Hematopoietic multipotent progenitor cell treated with erythropoietin and hydrocortisone succinate and interleukin-3 and kit ligand, for 15 days (in vitro differentiated cells): ENCODE measurements at places on chromosomes 7 and 10.
A peak's percentile ranks its signal among the peaks of the same experiment; 100 is the strongest.

GRCh38 chr10:43939939-43940820 is 291.5 kb upstream of the ZNF32 start:
- DNase-seq = no peak

DNA sequence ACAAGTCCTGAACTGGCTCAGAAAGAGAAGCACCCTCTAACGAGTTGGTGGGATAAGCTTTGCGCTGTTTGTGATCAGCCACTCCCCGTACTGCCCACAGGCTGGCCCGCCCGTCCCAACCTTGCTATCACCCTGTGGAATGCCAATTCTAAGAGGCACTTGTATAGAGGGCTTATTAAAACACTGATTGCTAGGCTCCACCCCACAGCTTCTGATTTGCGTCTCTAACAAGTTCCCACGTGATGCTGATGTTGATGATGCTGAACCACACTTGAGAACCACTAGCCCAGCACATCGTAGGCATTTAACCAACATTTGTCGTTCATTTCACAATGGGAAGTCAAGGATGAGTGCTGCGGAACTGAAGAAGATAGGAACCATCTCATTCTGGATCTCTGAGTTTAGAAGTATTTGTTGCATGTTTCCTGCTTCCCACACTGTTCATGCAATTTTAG is 12.7 kb upstream of the GSAP start:
- no peak for DNase-seq

GRCh38 chr7:94001396-94001795 is 2.8 kb downstream of the BET1 start:
- no peak for DNase-seq

GRCh38 chr10:21334891-21335696 is 190.4 kb downstream of the SKIDA1 start:
- no peak for DNase-seq

GRCh38 chr10:106410331-106410730 is 754.2 kb downstream of the SORCS1 start:
- DNase-seq = no peak

- peak; percentile 40 for DNase-seq
Observed at GRCh38 chr10:91924212-91925021, 847 bp downstream of the BTAF1 start.

DNA sequence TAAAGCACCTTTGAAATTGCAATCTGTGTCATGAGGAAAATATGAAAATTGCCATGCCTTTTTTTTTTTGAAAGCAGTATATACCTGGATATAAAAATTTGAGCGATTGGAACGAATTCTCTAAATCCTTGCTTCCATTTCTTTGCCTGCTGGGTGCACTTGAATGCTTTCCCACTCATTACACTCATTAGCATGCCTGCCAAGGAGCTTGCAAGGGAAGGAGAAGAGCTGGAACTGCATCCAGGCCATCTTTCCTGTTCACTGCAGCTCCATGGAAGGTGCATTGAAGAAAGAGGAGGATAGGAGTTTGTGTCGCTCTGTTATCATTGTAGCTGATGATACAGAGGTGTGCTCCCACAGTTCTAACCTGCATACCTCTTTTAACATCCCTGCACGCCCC is 102.4 kb upstream of the GJD4 start:
- no peak for DNase-seq

DNA sequence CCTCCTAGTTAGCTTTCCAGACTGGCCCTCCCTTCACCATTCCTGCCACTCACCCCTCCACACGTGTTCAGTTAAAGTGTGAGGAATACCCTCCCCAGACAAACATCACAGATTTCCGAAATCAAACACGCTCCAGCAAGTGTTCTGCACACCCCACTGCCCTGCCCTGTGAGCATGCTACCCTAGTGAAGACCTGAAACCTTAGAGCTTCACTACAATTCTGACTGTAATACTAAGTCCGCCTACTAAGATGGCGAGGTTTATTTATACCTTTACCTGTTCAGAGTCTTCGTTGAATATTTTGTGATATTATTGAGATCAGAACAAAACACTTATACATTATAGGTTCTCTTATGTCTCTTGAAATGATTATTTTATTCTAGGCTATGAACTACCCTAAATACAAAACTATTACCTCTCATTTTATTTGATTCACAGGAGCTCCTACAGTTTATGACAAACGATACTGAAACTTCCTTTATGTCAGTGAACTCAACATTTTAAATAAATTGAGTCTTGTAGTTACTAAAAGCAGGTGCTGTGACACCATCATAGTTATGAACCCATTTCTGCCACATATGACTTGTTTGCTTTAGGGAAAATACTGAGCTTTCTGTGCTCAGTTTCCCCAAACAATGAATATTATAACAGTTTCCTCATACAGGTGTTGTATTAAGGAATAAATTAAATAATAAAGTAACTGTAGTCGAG is 8.6 kb downstream of the SCIN start:
- DNase-seq = no peak

- no peak for DNase-seq
Observed at GRCh38 chr7:70694434-70694970, 437.4 kb upstream of the GALNT17 start.

- DNase-seq = no peak
Observed at GRCh38 chr7:82017334-82017943, 247.6 kb upstream of the HGF start.

DNA sequence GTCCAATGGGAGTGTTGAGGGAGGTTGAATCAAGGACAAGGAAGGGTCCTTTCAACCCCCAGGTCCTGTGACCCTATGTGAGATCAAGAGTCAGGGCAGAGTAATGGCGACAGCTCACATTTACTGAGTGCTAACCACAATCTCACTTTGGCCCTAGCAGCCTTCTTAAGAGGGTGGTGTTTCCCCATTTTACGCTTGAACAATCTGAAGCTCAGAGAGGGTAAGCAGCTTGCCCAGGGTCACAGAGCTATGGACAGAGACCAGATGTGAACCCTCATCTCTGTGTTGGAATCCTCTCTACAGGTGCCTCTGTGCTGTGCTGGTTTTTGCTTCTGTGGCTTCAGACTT is 102.0 kb downstream of the GRK5 start:
- no peak for DNase-seq

DNA sequence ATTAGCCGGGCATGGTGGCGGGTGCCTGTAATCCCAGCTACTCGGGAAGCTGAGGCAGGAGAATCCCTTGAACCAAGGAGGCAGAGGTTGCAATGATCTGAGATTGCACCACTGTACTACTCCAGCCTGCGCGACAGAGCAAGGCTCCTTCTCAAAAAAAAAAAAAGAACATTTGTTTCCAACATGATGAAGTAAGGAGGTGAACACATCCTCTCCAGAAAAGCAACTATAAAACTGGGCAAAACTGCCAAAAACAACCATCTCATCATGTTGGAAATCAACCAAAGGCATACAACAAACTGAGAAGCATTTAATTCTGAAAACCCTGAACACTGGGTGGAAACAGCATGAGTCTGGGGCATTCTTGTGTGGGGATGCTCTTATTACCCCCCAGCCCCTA is 14.3 kb downstream of the PRTFDC1 start:
- DNase-seq = no peak

- DNase-seq = peak; percentile 60
Observed at GRCh38 chr7:96321031-96321657, 754 bp downstream of the SLC25A13 start.

- DNase-seq = no peak
Observed at GRCh38 chr7:73436031-73436929, 2.7 kb downstream of the FZD9 start.
